ENCODE measurements at places on chromosomes 11 and 22. TPM values are rescaled to one million over a fixed set of nuclear protein-coding genes. Genes with fewer than 3 reads are reported as not detected.

GRCh38 chr11:44572436-44572835 is 7.0 kb downstream of the CD82 start:
- no peak for DNase-seq

DNA sequence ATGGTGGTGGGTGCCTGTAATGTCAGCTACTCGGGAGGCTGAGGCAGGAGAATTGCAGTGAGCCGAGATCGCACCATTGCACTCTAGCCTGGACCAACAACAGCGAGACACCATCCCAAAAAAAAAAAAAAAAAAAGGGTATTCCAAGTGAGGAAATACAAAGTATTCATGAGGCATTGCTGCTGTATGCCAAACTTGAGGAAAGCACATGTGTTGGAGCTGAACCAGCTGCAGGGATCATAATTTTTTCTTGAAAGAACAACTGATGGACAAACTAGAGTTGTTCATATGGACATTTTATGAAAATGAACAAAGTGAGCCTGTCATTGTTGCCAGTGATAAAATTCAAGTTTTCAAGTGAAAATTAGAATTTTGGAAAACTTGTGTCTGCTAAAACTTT is 15.8 kb downstream of the MARK2 start:
- DNase-seq = no peak

- DNase-seq = no peak
These were observed 1.4 kb upstream of the C11orf24 start for GRCh38 chr11:68273026-68273738.

- no peak for DNase-seq
These were observed 990.2 kb downstream of the BRD1 start for GRCh38 chr22:48837341-48837935.

DNA sequence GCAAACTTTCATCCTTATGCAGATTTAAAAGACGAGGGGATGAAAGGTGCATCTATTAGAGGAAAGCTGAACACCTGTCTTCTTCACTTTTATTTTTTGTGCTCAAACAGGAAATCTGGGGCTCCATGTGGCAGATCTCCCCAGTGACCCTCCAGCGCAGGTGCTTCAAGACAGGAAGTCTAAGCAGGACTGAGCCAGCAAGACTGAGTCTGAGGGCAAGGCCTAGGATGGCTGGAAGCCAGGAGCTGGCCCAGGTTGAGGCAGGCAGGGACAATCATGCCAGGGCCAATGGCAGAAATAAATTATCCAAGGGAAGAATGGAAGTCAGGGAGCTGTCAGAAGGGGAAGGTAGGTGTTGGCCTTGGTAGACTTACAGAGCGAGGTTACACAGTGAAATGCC is 101.1 kb upstream of the SPON1 start:
- no peak for DNase-seq

- DNase-seq = no peak
These were observed 85.3 kb upstream of the MYO18B start for GRCh38 chr22:25656724-25657123.

GRCh38 chr11:115008799-115009198 is 330.5 kb downstream of the NXPE2 start:
- no peak for DNase-seq

- DNase-seq = no peak
These were observed 5.8 kb upstream of the PAMR1 start for GRCh38 chr11:35531246-35531645.

DNA sequence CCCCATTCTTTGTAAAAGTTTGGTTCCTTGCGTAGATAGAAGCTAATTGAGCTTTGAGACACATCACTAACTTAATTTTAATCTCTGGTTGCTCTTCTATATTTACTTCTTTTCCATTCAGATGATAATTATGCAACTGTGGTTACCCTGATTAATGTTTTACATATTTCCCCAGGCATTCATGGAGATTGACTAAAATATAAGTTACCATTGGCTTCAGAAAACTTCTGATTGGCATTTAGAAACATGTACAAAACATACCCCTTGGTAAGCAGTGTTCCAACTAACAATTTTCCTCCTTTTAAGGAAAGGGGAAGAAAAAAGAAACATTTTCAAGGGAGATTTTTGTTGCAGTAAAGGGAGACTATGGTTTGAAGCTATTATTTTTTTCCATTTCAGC is 43.9 kb downstream of the FAT3 start:
- DNase-seq = no peak

DNA sequence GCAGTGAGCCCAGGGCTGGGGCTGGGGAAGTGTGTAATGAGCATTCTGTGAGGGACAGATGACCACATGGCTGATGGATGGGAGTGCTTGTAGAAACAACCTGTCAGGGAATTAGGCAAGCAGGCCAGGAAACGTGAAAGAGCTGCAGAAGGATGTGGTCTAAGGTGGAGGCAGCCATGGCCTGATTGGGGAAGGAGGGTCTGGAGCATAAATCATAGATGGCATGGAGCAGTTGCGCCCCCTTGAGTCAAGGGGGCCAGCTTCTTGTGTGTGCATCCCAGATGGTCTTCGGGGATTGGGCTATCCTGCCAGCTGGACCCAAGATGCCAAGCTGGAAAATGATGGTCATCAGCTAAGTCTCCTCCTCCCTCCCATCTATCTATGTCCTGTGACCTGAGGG is 119.4 kb upstream of the CLPB start:
- DNase-seq = no peak

DNA sequence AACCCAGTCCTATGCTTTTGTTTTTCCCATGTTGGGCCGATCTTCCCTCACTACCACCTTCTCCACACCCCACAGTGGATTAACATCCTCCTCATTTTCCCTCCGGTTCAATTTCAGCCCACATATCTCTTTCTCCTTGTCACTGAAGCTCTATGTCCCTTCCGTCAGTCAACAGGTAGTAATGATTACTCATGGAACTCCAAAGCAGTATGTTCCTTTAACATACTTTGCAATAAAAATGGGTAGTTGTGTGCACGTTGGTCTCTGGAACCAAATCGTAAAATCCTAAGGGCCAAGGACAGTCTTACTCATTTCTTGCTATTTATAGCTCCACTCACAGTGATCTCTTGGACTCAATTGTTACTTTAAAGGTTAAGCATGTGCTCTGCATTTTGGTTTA is 20.2 kb downstream of the AMOTL1 start:
- DNase-seq = no peak

GRCh38 chr11:65782816-65783228 is 2.0 kb upstream of the AP5B1 start:
- no peak for DNase-seq

- DNase-seq = no peak
These were observed 92.8 kb upstream of the TEAD1 start for GRCh38 chr11:12581416-12581815.

Gene SCGB1D2
- total RNA-seq = not detected

Gene PVALB
- not detected for total RNA-seq

Gene APOBEC3A
- not detected for total RNA-seq

Gene SHANK2
- not detected for total RNA-seq

Gene RBM14
- 34.3 TPM for total RNA-seq

Gene SLC15A3
- 5.8 TPM for total RNA-seq
